ENCODE measurements at places on chromosomes 5 and 9.

GRCh38 chr5:169809281-169809680 is 171.0 kb downstream of the INSYN2B start:
- no peak for DNase-seq

GRCh38 chr5:14215901-14216300 is 72.8 kb downstream of the TRIO start:
- DNase-seq = no peak

GRCh38 chr5:17412760-17413671 is 85.0 kb upstream of the TAF11L2 start:
- DNase-seq = peak; percentile 14

DNA sequence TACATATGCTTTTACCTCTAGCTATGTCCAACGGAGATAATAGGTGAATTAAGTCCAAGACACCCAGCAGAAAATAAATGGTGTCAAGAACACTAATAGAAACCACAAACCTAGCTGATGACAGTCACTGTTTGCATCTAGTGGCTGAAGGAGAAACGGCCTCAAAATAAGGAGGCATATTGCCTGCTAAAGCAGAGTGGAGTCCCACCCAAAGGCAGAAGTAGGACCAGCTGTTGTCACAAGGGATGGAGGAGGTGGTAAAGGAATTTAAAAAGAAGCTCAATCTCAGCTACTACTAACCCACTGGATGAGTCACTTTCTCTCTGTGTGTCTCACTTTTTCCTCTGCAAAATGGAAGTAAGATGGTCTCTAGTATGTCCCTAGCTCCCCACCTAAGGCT is 224.3 kb downstream of the GRIA1 start:
- no peak for DNase-seq

- no peak for DNase-seq
Measured at GRCh38 chr5:180324601-180324950, 28.6 kb downstream of the GFPT2 start.

DNA sequence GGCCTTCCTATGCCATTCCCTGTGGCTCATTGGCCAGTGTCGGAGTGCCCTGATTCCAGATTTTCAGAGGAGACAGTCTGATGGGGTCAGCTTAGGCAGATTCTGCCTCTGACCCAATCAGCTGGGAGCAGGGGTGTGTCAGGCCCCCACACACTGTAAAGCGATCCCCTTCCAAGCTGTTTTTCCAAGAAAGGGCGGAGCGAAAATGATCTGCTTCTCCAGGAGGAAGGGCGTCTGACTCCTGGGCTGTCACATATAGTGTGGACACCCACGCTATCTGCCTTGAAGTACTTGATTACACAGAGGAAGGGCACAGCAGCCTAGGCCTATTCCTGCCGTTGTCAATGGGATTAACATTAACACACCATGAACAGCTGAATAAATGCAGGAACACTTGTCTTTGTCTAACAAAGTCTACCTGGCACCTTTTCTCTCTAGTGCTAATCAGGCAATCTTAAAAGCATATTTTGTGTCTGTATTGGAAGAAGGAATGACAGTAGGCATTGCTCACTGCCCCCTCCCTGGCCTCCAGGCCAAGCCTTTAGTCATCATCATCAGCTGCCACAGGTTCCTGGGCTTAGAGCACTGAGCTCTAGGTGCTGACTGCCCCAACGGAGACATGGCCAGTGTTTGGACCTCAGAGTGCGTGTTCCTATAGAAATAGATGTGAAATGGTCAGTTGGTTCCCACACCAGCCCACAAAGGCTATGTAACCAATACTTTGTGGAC is 218.7 kb downstream of the MELK start:
- DNase-seq = no peak

DNA sequence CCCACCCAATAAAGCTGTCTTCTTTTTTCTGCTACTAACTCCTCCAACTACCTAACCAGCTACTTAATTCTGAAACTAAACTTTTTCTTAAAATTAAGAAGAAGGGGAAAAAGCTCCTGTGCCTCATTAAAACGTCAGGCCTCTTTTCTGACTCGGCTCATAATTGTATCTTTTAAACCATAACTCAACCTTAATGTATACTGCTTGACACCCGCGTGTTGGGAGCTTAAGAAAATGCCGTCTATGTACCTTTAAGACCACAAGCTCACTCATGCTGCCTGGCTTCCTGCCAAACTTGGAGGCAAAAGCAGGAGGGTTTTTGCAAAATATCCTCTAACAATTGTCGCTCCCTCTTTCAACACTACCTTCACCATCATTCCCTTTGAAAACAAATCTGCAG is 5.0 kb downstream of the EBF1 start:
- peak; percentile 96 for DNase-seq

DNA sequence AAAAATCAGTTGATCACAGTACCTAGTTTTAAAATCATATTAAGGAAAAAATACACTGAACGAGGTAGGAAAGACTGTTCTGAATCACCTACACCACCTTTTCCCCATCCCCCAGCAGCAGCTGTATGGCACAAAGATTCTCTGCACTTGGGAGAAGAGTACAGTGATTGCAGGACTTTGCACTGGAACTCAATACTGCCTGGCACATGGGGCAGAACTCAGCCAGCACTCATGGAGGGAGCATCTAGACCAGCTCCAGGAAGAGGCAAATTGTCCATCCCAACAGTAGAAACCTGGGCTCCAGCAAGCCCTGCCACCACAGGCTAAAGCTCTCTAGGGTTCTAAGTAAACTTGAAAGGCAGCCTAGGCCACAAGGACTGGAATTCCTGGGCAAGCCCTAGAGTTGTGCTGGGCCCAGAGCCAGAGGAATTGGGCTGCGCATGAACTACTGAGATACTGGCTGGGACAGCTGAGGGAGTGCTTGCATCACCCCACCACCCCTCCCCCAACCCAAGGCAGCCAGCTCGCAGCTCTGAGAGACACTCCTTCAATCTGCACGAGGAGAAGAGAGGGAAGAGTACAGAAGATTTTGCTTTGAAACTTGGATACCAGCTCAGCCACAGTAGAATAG is 654.4 kb upstream of the CDH6 start:
- DNase-seq = no peak

DNA sequence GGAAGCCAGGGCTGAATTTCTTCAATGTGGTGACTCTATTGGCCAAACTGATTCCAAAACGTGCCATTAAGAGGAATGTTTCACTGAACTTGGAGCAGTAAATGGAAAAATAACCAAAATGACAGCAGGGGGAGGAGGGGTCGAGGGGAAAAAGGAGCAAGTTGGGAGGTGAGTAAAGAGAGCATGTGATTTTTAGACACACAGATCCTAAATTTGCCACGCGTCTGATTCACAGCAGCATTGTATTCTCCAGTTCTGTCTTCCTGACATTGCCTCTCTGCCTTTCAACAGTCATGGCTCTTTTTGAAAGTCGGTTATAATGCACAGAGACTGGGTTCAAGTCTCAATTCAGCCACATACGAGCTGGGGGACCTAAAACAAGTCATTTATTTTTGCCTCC is 22.0 kb upstream of the ADRB2 start:
- no peak for DNase-seq

DNA sequence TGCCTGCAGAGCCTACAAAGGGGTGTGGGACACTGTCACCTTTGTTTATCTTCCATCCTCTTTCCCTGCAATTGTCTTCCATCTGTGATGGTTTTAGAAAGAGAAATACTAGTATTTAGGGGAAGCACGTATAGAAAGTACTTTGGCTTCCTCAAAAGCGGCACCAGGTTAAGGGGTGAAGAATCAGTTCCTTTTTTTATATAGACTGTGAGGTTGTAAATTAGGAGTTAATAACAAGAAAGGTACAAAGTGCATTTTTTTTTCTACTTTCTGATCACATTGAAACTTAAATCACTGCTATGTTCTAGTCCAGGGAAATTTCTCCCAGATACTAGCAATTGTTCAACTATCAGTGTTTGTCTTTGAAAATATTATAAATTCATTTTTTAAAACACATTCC is 219.3 kb downstream of the CEMIP2 start:
- peak; percentile 21 for DNase-seq

GRCh38 chr9:111483439-111483857 is 735 bp downstream of the ECPAS start:
- no peak for DNase-seq

DNA sequence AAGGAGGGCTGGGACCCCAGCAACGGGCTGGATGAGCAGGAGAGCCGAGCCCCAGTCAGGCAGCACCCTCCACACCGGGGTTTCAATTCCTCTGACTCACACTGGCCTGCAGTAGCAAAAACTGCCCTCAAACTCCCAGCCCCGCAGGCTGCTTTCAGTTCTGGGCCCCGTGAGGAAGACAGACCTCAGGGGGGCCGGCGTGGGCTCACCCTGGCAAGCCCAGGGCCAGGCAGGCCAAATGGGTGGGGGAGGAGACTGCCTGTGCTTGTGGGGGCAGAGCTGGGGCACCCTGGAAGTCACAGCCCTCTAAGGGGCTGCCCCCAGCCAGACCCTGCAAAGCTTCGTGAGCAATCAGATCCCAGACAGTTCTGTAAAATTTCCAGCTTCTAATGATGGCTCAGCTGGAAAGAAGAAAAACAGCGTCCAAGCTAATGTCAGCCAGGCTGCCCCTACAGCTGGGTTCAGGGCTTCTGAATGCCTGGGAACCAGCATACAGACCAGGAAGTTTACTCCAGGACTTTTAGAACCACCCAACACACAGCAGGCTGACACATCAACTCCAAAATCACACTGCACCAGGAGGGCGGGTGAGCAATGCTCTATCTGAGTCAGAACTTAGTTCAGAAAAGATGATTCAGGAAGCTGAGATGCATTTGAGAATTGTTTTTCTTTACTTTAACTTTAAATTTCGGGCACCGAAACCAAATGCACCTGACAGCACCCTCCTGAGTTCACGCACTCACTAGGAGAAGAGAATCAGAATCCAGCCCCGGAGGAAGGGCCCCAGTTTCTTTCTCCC is 34.7 kb downstream of the LPCAT1 start:
- no peak for DNase-seq

DNA sequence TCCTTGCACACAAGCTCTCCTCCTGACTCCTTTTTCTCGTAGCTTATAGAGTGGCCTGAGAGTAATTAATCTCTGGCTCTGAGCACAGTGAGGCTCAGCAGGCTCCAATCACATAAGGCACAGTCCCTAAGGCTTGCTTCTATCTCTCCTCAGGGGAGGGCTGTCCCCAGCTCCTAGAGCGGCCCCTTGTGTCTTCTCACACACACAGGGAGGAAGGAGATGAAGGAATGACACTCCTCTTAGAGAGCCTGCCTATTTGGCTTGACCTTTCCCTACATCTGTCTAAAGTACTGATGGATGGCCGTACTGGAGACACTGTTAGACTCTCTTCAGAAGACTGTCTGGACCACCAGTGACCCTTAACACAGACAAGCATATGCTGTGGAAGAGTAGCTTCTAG is 12.9 kb downstream of the TAS2R1 start:
- DNase-seq = no peak

GRCh38 chr9:36834736-36835135 is 199.3 kb downstream of the PAX5 start:
- DNase-seq = no peak

DNA sequence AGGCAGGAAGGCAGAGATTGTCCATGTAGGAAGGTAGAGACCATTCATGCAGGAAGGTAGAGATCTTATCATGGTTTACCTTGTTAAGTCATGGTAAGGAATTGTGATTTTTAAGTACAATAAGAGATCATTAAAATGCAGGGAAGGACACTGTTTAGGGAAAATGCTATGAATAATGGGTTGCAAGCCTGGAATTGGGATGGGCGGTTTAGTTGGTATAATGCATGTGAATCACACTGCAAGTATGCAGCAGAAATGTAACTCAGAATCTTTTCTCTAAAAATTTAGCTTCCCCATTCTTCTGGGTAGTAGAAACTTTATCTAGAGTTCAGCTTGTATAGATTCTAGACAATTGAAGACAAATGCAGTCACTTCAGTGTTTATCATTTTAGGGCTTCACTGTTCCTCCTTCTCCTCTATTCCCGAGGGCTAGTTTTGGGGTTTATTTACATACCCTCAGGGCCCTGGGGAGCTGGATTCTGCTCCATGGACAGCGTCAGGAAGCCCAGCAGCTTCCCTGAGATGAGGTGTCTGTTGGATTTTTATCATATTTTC is 212.0 kb downstream of the SREK1 start:
- DNase-seq = no peak

DNA sequence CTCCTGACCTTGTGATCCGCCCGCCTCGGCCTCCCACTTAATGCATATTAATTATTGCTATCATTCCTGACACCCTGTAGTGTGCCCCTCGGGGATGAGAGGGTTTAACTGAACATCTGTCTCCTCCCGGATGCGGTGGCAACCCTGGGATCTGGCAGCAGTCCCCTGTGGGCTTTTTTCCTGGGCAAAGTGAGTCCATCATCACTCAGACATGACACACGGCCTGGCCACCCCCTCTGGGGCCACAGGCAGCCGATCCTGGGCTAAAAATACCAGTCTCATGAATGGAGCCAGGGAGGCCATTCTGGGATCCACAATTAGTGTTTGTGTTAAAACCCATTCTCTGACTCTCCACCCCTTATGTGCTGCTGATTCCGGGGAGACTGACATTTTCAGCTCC is 161.2 kb downstream of the RGS3 start:
- DNase-seq = no peak

GRCh38 chr5:95809414-95809960 is 13.0 kb downstream of the GLRX start:
- no peak for DNase-seq

- DNase-seq = no peak
Measured at GRCh38 chr5:88979726-88980125, 96.7 kb upstream of the MEF2C start.

- peak; percentile 91 for DNase-seq
Measured at GRCh38 chr9:128034821-128035652, 32.1 kb downstream of the NAIF1 start.

DNA sequence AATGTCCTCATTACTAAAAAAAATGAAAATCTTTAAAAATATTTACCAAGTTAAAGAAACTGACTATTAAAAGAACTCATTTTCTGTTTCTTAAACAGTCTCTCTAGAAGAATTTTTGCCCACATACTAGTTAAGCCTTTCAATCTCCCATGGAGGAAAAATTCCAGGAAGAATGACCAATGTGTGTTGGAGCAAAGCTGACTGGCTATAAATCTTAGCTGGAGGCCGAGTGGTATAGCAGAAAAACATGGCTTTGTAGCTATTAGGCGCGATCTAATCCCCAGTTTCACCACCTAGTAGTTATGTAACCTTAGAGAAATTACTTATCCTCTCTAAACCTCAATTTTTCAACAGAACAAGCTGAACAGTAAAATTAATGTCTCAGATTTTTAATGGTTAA is 135.5 kb upstream of the PRLR start:
- no peak for DNase-seq

- no peak for DNase-seq
Measured at GRCh38 chr5:98372351-98372750, 401.1 kb upstream of the RGMB start.

Measured in NAMALWA (cell line).